HCT116 (cell line): ENCODE measurements at places on chromosomes 5 and 9. TPM values are rescaled to one million over a fixed set of nuclear protein-coding genes. Genes with fewer than 3 reads are reported as not detected.

Gene ARHGEF28
- total RNA-seq: 6.1 TPM

Gene AK6
- total RNA-seq: 33.4 TPM

DNA sequence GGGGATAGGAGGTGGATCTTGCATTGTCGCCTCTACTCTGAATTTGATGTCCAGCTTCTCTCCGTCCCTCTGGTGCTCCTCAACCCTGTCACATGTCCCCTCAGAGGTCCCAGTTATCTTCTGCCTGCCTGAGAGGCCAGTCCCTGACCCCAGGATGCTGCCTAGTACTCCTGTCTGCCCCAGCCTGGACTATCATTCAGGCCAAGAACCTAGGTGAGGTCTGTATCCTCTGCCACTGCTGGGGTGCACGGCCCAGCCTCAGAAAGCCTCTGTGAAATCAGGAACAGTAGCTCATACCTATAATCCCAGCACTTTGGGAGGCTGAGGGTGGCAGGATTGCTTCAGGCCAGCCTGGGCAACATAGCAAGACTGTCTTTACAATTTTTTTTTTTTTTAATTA lies 8.6 kb downstream of the SPINK4 start:
- H3K27me3 ChIP-seq: no peaks in the 10 kb centered on the region
- H3K27ac ChIP-seq: no peak overlapping the region
- no peak for DNase-seq
- no peaks in the 10 kb centered on the region for H3K4me1 ChIP-seq
- peaks cover 10% of the 10 kb centered on the region for H3K36me3 ChIP-seq

DNA sequence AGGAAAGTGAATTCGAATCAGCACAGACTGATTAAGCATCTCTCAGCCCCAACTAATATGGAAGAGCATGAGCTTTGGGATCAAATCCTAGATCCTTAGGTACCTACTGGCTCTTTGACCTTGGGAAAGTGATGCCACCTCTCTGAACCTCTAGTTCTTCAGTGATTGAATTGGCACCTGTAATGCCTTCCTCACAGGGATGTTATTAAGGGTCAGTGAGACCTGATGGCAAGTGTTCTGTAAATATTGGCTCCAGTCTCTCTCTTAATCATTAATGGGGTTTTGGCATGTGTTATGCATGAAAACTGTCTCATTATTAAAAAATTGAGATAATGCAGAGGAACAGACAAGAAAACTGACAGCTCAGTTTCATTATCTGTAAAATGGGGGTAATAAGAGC lies 115.8 kb downstream of the INSYN2B start:
- no peaks in the 10 kb centered on the region for H3K36me3 ChIP-seq
- H3K27ac ChIP-seq: no peak overlapping the region
- no peak overlapping the region for H3K4me3 ChIP-seq
- peaks cover 36% of the 10 kb centered on the region for H3K27me3 ChIP-seq
- H3K4me1 ChIP-seq: no peaks in the 10 kb centered on the region
- DNase-seq: no peak

DNA sequence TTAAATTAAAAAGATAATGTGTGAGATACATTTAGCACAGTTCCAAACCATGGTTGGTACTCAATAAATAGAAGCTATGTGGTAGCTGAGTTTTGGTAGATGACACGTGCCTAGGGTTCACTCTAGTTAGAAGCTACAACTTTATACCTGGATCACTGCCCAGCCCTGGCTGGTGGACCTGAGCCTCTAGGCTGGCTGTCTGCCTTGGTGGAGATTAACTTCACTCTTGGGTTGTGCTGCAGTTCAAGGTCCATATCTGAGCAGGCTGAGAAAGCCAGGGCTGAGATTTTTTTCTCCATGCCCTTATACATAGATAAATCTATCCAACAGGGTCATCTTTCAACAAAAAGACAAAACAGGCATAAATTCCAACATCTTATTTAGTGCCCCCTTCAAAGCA lies 44.6 kb upstream of the SPDL1 start:
- no peaks in the 10 kb centered on the region for H3K36me3 ChIP-seq
- no peak overlapping the region for H3K27ac ChIP-seq
- no peak overlapping the region for H3K4me3 ChIP-seq

DNA sequence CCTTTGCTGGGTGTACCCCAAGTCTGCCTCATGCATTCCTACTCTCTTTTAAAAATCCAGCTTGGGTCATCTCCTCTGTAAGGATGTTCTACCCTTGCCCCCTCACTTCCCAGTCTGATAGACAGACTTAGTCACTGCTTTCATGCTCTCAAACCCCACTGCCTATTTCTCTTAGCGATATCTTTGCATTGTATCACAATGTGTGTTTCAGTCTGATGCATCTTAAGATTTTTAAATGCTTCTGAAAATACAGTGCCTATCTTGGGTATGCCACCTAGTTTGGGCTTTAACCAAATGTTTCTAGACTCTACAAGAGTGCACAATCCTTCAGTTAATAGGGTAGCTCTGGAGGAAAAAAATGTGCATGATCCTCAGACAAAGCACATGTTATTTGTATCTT lies 97.8 kb downstream of the SNX18 start:
- no peaks in the 10 kb centered on the region; the same call in 1 of the 2 replicates for H3K4me1 ChIP-seq
- no peaks in the 10 kb centered on the region for H3K36me3 ChIP-seq
- 0 out of 2 replicates have a peak, but pooled peaks cover 4% of the 10 kb centered on the region for H3K27me3 ChIP-seq
- DNase-seq: no peak
- H3K27ac ChIP-seq: no peak overlapping the region

Gene ANKRD31
- 0.30 TPM for total RNA-seq

Gene IL13
- total RNA-seq: not detected

- H3K4me3 ChIP-seq: no peak overlapping the region
- no peak overlapping the region for H3K27ac ChIP-seq
- no peak for DNase-seq
- H3K27me3 ChIP-seq: 0 out of 2 replicates have a peak, but pooled peaks cover 1% of the 10 kb centered on the region
- H3K36me3 ChIP-seq: no peaks in the 10 kb centered on the region
Measured at GRCh38 chr5:151630088-151630487, 39.0 kb upstream of the FAT2 start.

DNA sequence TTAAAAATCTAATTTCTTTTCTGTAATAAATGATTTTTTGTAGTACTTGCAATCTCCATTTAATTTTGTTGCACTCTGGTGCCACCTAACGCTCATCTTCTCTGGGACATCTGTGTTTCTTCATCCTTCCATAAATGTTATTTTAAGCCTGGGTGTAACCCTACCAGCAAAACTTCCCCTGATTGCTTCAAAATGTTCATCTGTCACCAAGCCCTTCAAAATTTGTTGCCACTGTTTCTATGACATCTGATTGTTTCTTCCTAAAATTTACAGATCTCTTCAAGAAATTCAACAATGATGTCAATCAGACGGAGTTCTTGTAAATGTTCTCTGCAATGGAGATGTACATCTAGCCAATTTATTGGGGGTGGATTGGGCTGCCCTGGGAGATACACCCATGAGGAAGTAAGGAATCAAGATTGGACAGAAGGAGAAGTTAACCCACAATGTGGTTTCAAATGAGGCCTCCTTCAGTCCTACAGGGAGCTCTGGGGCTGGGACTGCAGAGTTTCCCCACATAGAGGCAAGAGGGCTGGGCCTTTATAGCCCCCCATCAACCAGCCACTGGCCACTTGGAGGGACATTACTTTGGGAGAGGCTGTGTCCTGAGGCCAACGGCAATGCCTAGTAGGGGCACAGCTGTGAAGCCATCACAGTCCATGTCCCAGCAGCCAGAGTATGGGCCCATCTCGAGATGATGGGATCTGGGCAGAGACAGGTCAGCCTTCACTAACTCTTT lies 23.3 kb downstream of the MCTP1 start:
- no peak for DNase-seq
- H3K4me1 ChIP-seq: no peaks in the 10 kb centered on the region
- H3K36me3 ChIP-seq: no peaks in the 10 kb centered on the region
- no peaks in the 10 kb centered on the region for H3K27me3 ChIP-seq

Gene DMGDH
- 2.3 TPM for total RNA-seq

Gene PCDHB11
- total RNA-seq: 0.07 TPM

Gene MARCOL
- not detected for total RNA-seq

- no peaks in the 10 kb centered on the region for H3K27me3 ChIP-seq
- H3K4me1 ChIP-seq: peaks cover 16% of the 10 kb centered on the region
- DNase-seq: no peak
- no peak overlapping the region for H3K27ac ChIP-seq
- H3K4me3 ChIP-seq: no peak overlapping the region
- H3K36me3 ChIP-seq: peaks cover 4% of the 10 kb centered on the region; the same call in 1 of the 2 replicates
Measured at GRCh38 chr5:32583582-32584232, 1.6 kb upstream of the SUB1 start.

DNA sequence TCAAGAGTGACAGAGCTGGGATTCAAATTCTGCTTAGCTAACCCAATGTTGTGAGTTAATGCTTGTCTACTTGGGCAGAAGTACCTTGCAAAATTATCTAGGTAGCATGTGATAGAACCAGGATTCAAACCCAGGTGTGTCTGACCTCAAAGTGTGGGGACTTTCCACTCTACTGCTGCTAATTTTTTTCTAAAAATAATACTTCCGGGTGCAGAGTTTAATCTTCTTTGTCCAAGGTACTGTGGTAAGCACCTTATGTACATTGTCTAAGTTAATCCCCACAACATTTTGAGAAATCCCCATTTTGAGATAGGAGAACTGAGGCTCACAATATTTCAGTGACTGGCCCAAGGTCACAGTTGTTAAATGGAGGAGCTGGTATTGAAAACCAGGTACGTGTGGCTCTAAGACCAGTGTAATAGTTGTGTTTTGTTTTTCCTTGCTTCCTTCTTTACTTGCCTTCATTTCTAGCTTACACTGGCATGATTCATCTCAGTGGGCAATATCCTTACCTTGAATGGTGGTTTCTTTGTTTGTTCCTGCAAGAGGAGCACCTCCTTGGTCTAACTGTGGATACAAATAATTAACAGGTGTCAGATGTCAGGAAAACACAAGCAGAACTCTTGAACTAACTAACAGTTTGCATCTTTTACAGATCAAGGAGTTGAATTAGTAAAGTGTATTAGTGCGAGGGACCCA lies 7.5 kb downstream of the ALDOB start:
- H3K27me3 ChIP-seq: peaks cover 14% of the 10 kb centered on the region
- no peak for DNase-seq
- H3K27ac ChIP-seq: no peak overlapping the region
- no peak overlapping the region for H3K4me3 ChIP-seq

DNA sequence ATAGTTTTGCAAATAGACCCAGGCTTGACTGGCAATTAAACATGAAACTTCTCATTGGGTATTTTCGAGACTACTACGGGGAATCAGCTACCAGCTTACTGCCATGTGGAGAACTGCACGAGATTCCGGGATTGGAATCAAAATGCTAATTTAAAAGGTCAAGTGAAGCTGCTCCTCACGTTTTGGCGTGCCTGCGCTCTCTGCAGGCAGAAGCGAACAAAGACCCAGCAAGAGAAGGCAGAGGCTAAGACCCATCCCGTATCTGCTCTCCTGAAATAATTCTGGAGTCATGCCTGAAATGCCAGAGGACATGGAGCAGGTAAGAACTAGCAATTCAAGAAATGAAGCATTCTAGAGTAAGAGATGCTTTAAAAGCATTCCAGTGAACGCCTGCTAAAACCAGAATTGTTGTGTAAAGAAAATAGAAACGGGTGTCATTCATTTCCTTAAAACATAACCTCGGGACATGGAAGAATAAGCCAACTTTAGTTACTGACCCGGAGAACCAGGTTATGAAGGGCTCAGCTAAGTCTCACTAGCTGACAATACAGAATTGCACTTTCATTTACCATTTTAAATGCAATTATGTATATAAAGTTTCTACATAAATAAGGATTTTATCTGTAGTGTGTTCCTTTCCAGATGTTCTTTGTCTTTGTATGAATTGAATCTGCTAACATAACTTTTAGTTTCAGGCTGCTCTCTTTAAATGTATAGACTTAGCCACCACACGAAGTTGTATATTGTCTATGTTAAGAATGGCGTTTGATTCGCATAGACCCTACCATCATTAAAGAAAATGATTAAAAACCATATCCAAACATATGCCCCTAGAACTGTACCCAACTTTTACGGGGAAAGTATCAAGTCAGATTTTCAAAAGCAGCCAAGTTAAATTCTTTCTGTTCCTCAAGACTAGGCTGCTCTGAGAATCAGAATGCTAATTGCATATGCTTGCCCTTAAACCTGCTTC lies 2.0 kb upstream of the MAT2B start:
- H3K4me3 ChIP-seq: peak overlapping the region; percentile 76
- peak overlapping the region; percentile 71 for H3K27ac ChIP-seq
- peak; percentile 69 for DNase-seq
- H3K36me3 ChIP-seq: no peaks in the 10 kb centered on the region
- H3K27me3 ChIP-seq: no peaks in the 10 kb centered on the region

GRCh38 chr5:1644810-1645571 lies 121.2 kb upstream of the LPCAT1 start:
- H3K4me1 ChIP-seq: peaks cover 7% of the 10 kb centered on the region
- peaks cover 9% of the 10 kb centered on the region; the same call in 1 of the 2 replicates for H3K27me3 ChIP-seq
- no peak overlapping the region for H3K4me3 ChIP-seq
- H3K36me3 ChIP-seq: no peaks in the 10 kb centered on the region
- no peak overlapping the region for H3K27ac ChIP-seq

DNA sequence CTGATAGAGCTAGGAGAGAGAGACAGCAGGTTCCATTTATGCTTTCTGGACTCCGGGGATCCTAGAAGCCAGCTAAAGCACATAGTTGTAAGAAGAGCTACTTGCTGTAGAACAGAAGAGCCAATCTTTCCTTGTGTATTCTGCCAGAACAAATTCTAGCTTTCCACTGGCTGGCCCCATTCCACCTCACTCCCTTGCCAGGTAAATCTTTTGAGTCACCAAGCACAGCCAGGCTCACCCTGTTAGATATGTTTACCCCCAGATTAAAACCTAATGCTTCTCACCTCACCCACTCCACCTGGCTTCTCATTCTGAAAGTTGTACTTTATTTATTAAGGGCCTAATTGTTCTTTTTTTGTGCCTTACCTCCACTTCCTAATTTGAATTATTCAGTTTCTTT lies 48.9 kb upstream of the CHD1 start:
- no peaks in the 10 kb centered on the region for H3K27me3 ChIP-seq
- no peaks in the 10 kb centered on the region for H3K4me1 ChIP-seq
- H3K27ac ChIP-seq: no peak overlapping the region
- H3K36me3 ChIP-seq: no peaks in the 10 kb centered on the region

Gene TYRP1
- total RNA-seq: not detected

- H3K4me1 ChIP-seq: no peaks in the 10 kb centered on the region
- no peak overlapping the region for H3K27ac ChIP-seq
- H3K4me3 ChIP-seq: no peak overlapping the region
Measured at GRCh38 chr5:164577742-164578141, 1072.3 kb downstream of the MAT2B start.

Gene SLC4A9
- 0.49 TPM for total RNA-seq

- no peak for DNase-seq
- H3K27ac ChIP-seq: no peak overlapping the region
- no peaks in the 10 kb centered on the region for H3K4me1 ChIP-seq
- no peaks in the 10 kb centered on the region for H3K36me3 ChIP-seq
- no peaks in the 10 kb centered on the region for H3K27me3 ChIP-seq
Measured at GRCh38 chr5:84478603-84479002, 93.9 kb upstream of the EDIL3 start.

- H3K4me1 ChIP-seq: no peaks in the 10 kb centered on the region
- H3K27me3 ChIP-seq: no peaks in the 10 kb centered on the region
- no peak overlapping the region for H3K4me3 ChIP-seq
- no peak overlapping the region for H3K27ac ChIP-seq
Measured at GRCh38 chr5:180599981-180600553, 8.8 kb upstream of the SCGB3A1 start.

GRCh38 chr5:173884402-173885053 lies 3.6 kb upstream of the CPEB4 start:
- H3K27ac ChIP-seq: no peak overlapping the region
- H3K36me3 ChIP-seq: no peaks in the 10 kb centered on the region
- peaks cover 40% of the 10 kb centered on the region for H3K4me1 ChIP-seq
- DNase-seq: no peak
- H3K27me3 ChIP-seq: peaks cover 2% of the 10 kb centered on the region; the same call in 1 of the 2 replicates
- no peak overlapping the region for H3K4me3 ChIP-seq

Gene SPINK4
- not detected for total RNA-seq
